Esophagus muscularis mucosa (tissue), 4 donors: ENCODE measurements at places on chromosomes 1 and 21. TPM values are rescaled to one million over a fixed set of nuclear protein-coding genes. Genes with fewer than 3 reads are reported as not detected.

Gene NECTIN4
- not detected for total RNA-seq

Gene OBSCN
- 12.6 TPM for total RNA-seq

- DNase-seq = no peak
- H3K27me3 ChIP-seq = peaks cover 64% of the 10 kb centered on the region
- no peak overlapping the region for H3K27ac ChIP-seq
- no peak overlapping the region for H3K4me3 ChIP-seq
- H3K36me3 ChIP-seq = no peaks in the 10 kb centered on the region
Measured at GRCh38 chr1:24961961-24962861, 32.1 kb upstream of the RUNX3 start.

DNA sequence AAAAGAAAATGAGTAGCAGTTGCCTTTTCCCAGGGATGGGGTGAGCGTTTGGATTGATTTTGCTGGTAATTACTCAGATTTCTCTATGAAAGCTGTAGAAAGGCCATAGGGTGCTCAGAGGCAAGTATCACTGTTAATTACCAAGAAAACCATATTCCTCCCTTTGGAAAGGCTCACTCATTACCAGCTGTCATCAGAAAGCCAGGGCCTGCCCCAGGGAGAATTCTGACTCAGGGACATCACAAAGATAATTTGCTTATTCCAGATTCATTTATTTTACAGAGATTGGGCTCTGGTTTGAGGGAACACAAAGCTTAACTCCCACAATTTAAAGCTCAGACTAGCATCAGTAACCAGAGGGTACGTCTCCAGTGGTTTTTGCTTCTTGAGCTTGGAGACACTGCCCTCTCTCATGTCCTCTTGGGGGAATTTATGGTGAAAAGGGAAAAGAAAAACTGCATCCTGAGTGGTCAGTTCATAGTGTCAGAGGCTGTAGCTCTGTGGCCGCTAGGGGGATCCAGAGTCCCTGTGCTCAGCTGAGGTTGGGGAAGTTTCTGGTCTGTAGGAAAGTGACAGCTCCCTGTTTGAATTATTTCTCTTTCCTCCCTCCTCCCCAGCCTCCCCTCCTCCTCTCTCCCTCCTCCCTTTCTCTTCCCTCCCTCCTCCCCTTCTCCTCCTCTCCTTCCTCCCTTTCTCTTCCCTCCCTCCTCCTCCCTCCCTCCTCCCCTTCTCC is 204.3 kb downstream of the KCNJ6 start:
- no peak for DNase-seq
- H3K4me3 ChIP-seq = no peak overlapping the region
- no peaks in the 10 kb centered on the region for H3K36me3 ChIP-seq
- peaks cover 9% of the 10 kb centered on the region for H3K4me1 ChIP-seq
- H3K27me3 ChIP-seq = no peaks in the 10 kb centered on the region

DNA sequence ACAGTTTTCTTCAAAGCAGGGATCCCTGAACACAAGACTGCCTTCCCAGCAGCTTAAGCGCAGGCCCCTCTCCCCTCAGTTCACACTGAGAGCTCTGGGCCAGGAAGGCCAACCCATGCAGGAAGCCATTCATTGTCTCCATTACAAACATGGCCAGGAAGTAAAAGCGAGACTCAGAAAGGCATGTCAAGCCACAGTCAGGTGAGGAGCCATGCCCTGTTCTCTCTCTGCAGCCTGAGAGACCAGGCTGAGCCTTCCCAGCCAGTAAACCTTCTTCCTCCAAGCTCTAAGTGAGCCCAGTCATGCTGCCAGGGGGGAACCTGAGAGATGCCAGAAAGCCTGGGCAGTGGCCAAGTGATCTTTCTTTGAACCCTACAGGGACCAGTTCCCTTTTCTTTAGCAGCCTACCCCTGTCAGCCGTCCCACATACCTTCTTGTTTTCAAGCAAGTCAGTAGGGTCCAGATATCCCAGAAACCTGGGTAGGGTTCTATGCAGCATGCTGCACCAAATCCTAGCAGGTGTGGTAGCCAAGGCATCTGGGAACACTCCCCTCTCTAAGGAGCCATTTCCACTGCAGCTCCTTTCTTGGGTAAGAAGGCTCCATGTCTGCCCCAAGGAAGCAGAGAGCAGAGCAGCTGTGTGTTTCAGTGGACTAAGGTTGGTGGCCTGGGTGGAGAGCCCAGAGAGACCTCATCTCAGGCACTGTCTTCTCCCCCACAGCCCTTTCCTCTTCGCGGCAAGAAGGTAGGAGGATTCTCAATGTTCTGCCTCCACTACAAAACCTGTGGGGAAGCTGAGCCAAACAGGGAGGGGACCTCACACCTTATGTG is 977 bp downstream of the TRAF3IP3 start:
- no peak overlapping the region for H3K27ac ChIP-seq
- peak overlapping the region; percentile 33 for H3K4me3 ChIP-seq
- no peaks in the 10 kb centered on the region for H3K4me1 ChIP-seq
- H3K36me3 ChIP-seq = no peaks in the 10 kb centered on the region

DNA sequence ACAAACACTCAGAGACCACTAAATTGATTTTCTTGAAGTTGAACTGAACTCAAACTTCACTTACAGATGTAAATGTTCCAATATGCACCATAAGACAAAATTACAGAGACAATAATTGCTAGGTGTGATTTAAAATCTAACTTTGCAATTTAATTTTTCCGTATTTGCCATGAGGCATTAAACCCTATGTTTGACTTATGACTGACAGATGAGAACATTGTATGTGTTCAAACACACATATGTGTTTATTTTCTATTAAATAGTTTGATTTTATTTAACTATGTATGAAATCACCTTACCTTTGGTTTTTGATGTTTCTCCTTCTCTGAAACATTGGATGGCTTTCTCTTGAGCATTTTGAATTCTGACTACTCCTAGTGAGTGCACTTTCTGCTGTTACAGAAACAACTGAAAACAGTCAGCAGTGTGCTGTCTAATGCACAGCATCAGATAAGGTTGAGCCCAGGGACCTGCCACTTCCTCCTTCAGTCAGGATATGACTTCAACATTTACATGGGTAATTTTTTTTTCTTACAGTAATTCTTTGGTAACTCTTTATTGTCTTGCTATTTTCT is at the start of gene SAMSN1:
Gene SAMSN1 (minus strand): TSS at position 410 of the 575 bp plus-strand sequence. CDS start 54 bp downstream, at position 356.
- no peaks in the 10 kb centered on the region for H3K27me3 ChIP-seq
- H3K36me3 ChIP-seq = no peaks in the 10 kb centered on the region
- no peak for DNase-seq

- no peaks in the 10 kb centered on the region for H3K27me3 ChIP-seq
- no peak for DNase-seq
- H3K27ac ChIP-seq = no peak overlapping the region
- H3K4me3 ChIP-seq = no peak overlapping the region
Measured at GRCh38 chr21:33651965-33652680, 9.8 kb downstream of the ITSN1 start.

- no peaks in the 10 kb centered on the region for H3K36me3 ChIP-seq
- no peak for DNase-seq
- H3K27ac ChIP-seq = no peak overlapping the region
- H3K4me3 ChIP-seq = no peak overlapping the region
- H3K4me1 ChIP-seq = no peaks in the 10 kb centered on the region
Measured at GRCh38 chr1:19963636-19964035, 15.8 kb downstream of the PLA2G2A start.

DNA sequence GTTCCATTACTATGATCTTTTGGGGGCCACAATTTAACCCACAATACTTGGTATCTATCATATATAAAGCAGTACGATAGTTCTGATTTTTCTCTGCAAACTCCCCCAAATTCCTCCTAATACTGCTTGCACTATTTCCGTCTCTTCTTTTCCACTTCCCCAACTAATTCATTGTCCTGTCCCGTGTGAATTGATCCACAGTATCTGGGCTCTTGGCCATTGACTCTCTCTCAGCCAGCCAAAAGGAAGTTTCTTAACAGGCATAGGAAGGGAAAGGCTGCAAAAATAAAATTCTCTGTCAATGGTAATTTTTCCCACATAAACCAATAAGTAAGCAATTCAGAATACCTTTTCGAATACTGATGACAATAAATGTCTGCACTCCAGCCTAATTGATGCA is 91.7 kb upstream of the DSCAM start:
- no peak overlapping the region for H3K4me3 ChIP-seq
- no peak overlapping the region for H3K27ac ChIP-seq
- H3K36me3 ChIP-seq = no peaks in the 10 kb centered on the region
